ENCODE measurements at places on chromosomes 11 and 22. TPM values are rescaled to one million over a fixed set of nuclear protein-coding genes. Genes with fewer than 3 reads are reported as not detected.

Gene USH1C
- not detected for total RNA-seq

Gene ADAMTS8
- total RNA-seq = 0.32 TPM

Gene IRAG1
- total RNA-seq = 4.2 TPM

Gene PATE4
- not detected for total RNA-seq

DNA sequence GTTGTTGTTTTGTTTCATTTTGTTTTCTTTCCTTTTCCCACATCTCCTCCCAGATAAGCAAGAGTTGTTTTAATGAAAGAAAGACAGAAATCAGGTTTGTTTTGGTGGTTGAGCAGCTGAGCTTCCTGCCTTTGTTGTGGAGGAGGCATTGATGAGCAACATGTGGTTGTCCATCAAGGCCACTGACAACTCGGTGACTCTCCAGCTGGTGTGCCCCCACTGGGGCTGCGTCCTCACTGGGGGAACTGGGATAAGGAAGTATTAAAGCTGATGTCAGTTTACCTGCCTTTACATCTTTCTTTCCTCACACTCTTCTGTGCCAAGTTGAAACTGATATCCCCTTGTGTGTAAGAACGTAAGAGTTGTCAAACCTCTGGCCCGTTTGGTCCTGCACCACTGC, 5.9 kb downstream of the VPS26B start:
- DNase-seq = no peak
- H3K27me3 ChIP-seq = peaks cover 4% of the 10 kb centered on the region
- no peak overlapping the region for H3K27ac ChIP-seq
- no peak overlapping the region for H3K4me3 ChIP-seq

DNA sequence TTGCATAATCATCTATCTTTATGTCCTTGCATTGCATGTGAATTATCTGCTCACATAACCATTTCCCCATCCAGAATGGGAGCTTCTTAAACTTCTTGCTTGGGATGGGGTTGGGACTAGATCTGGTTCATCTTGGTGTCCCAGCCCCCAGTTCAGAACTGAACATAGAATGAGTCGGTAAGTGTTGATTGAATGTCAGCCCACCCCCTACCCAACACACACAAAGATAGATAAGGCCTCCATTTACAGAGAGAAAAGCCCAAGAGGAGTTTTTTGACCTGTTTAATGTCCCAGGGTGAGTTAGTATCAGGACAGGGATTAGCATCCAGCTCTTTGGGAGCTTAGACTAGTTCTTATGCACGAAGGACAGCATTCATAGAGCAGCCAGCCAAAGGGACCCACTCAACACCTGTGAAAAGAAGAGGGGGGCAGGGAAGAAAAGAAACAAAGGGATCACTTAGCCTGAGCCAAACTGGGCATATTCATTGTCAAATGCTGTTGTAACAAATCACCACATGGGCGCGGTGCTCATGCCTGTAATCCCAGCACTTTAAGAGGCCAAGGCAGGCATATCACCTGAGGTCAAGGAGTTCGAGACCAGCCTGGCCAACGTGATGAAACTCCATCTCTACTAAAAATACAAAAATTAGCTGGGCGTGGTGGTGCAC, 57.4 kb downstream of the CHRDL2 start:
- H3K27ac ChIP-seq = no peak overlapping the region
- H3K27me3 ChIP-seq = peaks cover 1% of the 10 kb centered on the region
- H3K36me3 ChIP-seq = peaks cover 11% of the 10 kb centered on the region

- DNase-seq = no peak
- H3K4me3 ChIP-seq = no peak overlapping the region
- H3K36me3 ChIP-seq = no peaks in the 10 kb centered on the region
- H3K27ac ChIP-seq = no peak overlapping the region
These were observed 10.5 kb downstream of the NUCB2 start for GRCh38 chr11:17287058-17287457.

- peaks cover 2% of the 10 kb centered on the region for H3K4me1 ChIP-seq
- H3K36me3 ChIP-seq = no peaks in the 10 kb centered on the region
- H3K27me3 ChIP-seq = no peaks in the 10 kb centered on the region
- H3K4me3 ChIP-seq = peak overlapping the region; percentile 99
- H3K27ac ChIP-seq = no peak overlapping the region
These were observed 1.2 kb downstream of the DYNC2H1 start for GRCh38 chr11:103110391-103110790.

GRCh38 chr11:44674809-44675208, 52.0 kb upstream of the TSPAN18 start:
- no peaks in the 10 kb centered on the region for H3K36me3 ChIP-seq
- H3K27me3 ChIP-seq = no peaks in the 10 kb centered on the region
- no peak overlapping the region for H3K27ac ChIP-seq
- peaks cover 3% of the 10 kb centered on the region for H3K4me1 ChIP-seq
- no peak overlapping the region for H3K4me3 ChIP-seq

DNA sequence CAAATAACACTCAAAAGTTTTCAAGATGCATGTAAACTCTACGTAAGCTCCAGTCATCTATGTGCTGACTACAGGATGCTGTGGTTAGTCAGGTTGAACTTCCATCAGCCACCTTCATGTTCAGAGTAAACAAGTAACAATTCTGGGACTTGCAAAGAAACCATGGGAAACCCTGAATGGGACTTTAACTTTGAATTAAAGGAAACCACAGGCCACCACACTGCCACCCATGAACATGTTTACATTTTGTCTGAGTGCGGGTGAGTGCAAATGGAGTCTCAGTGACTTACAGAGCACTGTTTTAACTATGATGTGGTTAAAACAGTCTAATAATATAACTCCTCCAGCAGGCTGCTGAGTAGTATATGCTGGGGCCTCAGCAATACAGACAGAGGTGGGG, 12.9 kb upstream of the SYTL2 start:
- H3K4me3 ChIP-seq = no peak overlapping the region
- no peaks in the 10 kb centered on the region for H3K36me3 ChIP-seq
- DNase-seq = no peak

DNA sequence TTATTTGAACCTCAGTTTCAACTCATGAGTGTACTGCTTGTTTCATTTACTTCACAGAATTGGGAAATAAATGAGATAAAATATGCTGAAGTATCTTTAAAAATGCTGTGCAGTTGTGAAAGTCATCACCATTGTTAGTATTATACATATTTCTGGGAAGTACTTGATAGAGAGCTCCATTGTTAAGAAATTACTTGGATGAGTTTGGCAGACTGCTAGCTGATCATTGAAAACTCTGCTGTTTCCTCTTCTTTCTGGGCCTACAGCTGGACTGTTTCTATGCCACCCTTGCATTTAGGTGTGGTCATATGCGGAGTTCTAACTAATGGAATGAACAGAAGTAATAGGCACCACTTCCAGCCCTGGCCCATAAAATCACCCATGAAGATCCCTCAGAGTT, 10.0 kb downstream of the SIK2 start:
- no peaks in the 10 kb centered on the region for H3K27me3 ChIP-seq
- no peak for DNase-seq
- no peaks in the 10 kb centered on the region for H3K36me3 ChIP-seq

DNA sequence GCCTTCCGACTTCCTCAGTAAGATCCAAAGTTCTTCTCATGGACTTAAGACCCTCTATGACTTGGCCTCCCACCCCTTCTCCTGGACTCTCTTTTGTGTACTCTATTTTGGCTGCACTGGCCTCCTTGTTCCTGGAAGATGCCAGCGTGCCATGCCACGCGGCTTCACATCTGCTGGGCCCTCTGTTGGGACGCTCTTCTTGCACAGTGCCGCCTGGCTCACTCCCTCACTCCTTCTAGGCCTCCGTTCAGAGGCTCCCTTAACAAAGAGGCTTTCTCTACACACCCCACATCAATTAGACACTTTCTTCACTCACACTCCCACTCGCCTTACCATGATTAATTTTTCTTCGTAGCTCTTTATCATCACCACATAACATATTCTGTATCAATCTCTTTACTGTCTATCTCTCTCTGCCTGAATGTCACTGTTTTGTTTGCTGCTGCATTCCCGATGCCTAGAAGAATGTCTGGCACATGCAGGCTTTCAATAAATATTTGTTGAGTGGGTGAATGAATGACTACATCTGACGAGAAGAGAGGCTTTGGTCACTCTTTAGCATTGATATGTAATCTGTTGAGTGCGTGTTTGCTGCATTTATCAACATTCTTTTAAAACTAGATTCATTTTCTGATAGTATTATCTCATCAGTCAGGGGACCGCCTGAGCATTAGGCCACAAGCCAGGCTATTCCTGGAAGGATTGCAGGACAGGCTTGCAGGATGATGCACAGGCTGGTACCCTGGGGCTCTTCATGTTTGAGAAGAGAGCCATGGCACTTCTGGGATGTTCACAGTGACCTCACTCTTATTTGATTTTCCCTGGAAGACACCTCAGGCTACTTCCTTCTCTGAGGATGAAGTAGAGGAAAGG, 60.6 kb upstream of the AMPD3 start:
- DNase-seq = no peak
- H3K4me3 ChIP-seq = no peak overlapping the region
- H3K4me1 ChIP-seq = no peaks in the 10 kb centered on the region
- H3K27me3 ChIP-seq = peaks cover 5% of the 10 kb centered on the region

GRCh38 chr11:61908730-61909316, 8.5 kb downstream of the RAB3IL1 start:
- H3K27ac ChIP-seq = no peak overlapping the region
- peaks cover 6% of the 10 kb centered on the region for H3K27me3 ChIP-seq
- no peaks in the 10 kb centered on the region for H3K4me1 ChIP-seq
- no peak overlapping the region for H3K4me3 ChIP-seq
- no peaks in the 10 kb centered on the region for H3K36me3 ChIP-seq

GRCh38 chr11:5043380-5043779, 2.9 kb upstream of the OR52J3 start:
- H3K27me3 ChIP-seq = peaks cover 2% of the 10 kb centered on the region
- H3K4me3 ChIP-seq = no peak overlapping the region

DNA sequence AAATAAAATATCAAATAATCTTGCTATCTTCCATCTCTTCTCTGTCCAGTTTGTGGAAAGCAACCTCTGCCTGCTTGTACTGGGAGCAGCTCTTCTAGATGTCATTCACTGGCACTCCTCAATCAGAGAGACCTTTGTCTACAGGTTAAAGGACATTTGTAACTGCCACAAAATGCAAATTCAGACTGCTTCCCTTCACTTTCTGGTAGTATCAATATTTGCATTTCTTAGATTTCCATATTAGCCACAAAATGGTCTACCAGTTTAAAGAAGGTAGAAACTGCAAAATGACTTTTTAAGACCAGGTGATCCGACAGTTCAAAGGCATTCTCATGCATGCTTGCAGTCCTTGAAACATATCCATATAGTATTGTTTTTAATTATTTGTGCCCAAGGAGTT, 51.7 kb upstream of the RCN1 start:
- H3K4me3 ChIP-seq = no peak overlapping the region
- no peak for DNase-seq
- no peak overlapping the region for H3K27ac ChIP-seq
- H3K27me3 ChIP-seq = no peaks in the 10 kb centered on the region

Measured in glutamatergic neuron (in vitro differentiated cells).